ENCODE measurements at places on chromosomes 16 and 17.

- no peak for DNase-seq
These were observed 174.3 kb upstream of the TNRC6C start for GRCh38 chr17:77783991-77784820.

DNA sequence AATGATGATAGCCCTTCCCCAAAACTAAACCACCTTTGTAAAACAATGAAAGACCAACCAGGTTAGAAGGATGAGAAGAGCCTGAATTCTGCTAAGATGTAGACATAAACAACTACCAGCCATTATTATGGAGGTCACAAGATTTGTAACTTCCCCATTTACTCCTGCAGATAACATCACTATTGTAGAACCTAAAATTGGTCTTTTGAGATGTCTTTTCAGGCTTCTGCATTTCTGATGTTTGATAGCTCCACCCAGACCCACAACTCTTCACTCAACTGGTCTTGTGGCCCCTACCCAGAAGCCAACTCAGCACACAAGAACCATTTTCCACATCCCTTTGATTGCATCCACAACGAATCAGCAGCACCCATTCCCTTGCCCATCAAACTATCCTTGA, 100.8 kb downstream of the TMEM132E start:
- no peak for DNase-seq

DNA sequence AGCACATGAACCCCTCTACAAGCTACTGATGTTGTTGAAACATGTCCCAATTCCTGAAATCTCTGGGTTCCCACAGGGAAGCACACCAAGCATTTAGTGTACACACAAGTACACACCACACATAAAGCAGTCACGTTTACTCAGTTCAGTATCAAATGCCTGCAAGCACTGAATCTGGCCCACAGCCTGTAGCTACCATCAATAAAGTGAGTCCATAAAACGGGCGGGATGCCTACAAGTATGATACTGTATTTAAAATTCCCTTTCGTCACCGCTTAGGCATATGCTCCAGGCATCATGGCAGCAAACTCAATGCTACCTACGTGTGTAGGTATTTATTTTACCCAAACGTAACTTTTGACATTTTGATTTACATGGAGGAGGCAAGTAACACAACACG, 2.3 kb downstream of the AXIN1 start:
- DNase-seq: no peak

DNA sequence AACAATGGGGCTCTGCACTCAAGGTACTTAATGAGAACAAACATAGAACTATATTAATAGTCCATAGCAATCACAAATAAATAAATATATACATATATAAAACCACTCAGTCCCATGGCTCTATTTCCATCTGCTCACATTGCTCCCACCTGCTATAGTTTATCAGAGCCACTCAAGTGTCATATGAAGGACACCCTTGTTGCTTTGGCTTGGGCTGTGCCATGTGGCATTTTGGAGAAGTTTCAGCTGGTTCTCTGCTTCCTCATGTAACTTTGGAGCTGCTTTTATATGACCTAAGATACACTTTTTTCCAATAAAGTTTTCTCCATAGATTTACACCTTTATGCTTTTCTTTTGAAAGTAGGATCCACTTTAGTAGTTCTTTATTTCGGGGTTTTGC, 126.4 kb downstream of the KCNJ2 start:
- DNase-seq: no peak

- no peak for DNase-seq
These were observed 28.4 kb upstream of the VWA3A start for GRCh38 chr16:22063888-22064467.

GRCh38 chr17:43125967-43126910, 1.1 kb upstream of the BRCA1 start:
- DNase-seq: peak; percentile 1

DNA sequence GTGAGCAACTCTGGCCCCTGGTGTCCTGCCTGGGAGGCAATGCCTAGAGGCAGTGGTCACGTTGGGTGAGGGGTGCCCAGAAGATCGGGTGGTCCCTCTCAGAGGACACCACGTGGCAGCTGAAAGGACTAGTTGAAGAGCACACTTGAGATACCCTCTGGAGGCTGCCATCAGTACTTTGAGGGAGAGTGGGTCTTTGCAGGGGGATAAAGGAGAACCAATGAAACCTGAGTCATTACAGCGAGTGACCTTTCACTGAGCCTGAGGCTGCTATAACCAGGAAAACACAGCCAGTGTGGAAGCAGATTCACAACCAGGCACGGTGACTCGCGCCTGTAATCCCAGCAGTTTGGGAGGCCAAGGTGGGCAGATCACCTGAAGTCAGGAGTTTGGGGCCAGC, 18.9 kb downstream of the CA4 start:
- no peak for DNase-seq
